Neuronal stem cell (in vitro differentiated cells): ENCODE measurements at places on chromosomes 4 and X.
A peak's percentile ranks its signal among the peaks of the same experiment; 100 is the strongest.

- DNase-seq: no peak
These were observed 12.1 kb upstream of the ARSF start for GRCh38 chrX:3029129-3029528.

GRCh38 chrX:148443216-148443615, 57.2 kb upstream of the AFF2 start:
- DNase-seq: no peak

DNA sequence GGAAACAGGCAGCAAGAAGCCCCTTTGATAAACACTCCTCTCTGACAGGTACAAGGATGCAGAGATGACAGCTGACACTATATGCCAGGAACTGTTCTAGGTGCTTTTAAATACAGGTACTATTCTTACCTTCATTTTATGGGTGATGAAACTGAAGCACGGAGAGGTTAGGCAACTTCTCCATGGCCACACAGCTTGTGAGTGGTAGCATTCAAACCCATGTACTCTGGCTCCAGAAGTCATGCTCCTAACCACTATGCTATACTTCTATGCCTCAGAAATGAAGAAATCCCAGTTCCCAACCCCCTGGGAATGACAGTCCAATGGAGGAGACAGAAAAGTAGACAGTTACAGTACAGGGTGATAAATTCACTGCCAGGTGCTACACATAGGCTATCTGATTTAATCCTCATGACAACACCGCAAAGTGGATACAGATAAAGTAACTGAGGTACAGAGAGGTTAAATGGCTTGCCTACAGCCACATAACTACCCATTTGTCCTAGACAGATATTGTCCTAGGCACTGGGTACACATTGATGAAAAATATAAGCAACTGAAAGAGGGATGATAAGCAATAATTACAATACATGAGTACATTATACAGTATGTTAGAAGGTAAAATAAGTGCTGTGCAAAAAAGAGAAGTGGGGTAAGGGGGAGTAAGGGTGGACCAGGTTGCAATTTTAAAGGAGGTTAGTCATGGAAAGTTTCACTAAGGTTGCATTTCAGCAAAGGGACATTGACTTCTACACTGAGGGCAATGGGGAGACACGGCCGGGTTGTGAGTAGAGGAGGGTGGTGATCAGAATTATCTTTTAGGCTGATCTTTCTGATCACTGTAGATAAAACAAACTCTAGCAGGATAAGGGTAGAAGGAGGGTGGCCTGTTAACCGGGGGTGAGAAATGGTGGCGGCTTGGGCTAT, 1.6 kb upstream of the F8 start:
- no peak for DNase-seq

DNA sequence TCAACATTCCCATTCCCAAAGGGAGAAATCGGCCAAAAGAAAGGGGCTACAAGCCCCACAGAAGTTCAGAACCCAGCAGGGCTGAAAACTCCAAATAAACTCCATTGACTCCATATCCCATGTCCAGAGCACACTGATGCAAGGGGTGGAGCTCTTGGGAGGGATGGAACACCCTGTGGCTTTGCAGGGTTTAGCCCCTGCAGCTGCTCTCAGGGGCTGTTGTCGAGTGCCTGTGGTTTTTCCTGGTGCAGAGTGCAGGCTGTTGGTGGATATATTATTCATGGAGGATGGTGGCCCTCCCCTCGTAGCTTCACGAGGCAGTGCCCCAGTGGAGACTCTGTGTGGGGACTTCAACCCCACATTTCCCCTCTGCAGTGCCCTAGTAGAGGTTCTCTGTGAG, 53.7 kb downstream of the PDGFRA start:
- no peak for DNase-seq

DNA sequence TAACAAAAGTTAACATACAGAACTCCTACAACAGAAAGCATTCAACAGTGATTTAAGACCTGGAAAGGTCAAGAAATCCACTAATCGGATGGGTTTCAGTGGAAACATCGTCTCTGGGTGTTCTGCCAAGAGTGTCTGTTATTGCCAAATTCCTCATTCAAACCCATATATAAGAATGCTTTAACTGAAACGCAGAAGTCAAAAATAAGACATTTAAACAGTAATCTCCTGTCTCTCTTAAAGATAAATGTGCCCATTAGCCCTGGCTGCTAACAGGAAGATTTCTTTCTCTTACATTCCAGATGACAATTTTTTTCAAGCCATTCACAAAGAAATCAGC, 31.5 kb downstream of the DCTD start:
- no peak for DNase-seq

GRCh38 chr4:113952452-113953029, 26.9 kb downstream of the ARSJ start:
- peak; percentile 54 for DNase-seq

- no peak for DNase-seq
These were observed 513.7 kb downstream of the TLL1 start for GRCh38 chr4:166386491-166387360.

DNA sequence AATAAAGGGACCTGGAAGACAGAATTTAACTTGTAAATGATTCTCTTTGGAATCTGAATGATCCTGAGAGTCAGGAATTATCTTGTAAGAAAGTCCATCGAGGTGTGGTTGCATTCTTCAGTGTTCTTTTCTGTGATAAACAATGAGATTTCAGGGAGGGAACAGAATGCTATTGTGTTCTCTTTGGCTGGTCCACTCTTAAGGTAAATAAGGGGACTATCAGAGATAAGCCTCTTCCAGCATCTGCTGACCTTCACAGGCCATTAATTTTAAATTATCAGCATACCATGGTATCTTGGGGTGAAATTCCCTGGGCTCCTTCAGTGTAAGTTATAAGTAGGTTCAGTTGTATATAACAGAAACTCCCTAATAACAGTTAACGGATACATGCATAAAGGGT, 107.1 kb upstream of the ARHGAP24 start:
- no peak for DNase-seq

GRCh38 chr4:183876268-183876934, 28.7 kb upstream of the STOX2 start:
- no peak for DNase-seq

- no peak for DNase-seq
These were observed 5.9 kb upstream of the SEPTIN6 start for GRCh38 chrX:119698845-119699244.

DNA sequence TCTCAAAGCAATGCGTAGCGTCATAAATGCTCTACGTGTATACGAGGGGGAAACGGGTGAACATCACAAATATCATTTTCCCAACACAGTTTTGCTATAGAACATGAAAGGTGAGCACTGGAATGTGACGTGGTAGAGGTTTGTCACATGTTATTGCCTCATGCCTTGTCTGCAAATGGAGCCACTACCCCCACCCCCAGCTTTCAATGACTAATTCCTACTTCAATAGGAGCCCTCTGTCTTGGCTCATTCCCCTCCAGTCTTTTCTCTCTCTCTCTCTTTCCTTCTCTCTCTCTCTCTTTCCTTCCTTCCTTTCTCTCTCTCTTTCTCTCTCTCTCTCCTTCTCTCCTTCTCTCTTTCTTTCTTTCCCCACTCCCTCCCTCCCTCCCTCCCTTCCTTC, 127.0 kb downstream of the STOX2 start:
- no peak for DNase-seq

- no peak for DNase-seq
These were observed 159.4 kb upstream of the TENM3 start for GRCh38 chr4:182083671-182084410.

DNA sequence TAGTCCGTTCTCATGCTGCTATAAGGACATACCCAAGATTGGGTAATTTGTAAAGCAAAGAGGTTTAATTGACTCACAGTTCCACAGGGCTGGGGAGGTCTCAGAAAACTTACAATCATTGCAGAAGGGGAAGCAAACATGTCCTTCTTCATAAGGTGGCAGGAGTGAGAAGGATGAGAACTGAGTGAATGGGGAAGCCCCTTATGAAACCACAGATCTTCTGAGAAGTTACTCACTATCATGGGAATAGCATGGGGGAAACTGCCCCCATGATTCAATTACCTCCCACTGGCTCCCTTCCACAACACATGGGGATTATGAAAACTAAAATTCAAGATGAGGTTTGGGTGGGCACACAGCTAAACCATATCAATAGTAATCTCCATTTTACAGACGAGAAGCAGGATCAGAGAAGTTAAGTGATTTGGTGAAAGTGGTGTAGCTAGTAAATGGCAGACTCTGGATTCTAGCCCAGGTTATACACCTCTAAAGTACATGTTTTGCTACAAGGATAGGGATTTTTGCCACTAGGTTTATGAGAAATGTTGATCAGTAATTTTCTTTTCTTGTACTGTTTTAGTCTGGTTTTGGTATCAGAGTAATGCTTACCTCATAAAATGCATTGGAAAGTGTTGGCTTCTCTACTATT, 47.3 kb upstream of the C1GALT1C1 start:
- no peak for DNase-seq

- no peak for DNase-seq
These were observed 181.4 kb upstream of the NEIL3 start for GRCh38 chr4:177128306-177128705.

- DNase-seq: no peak
These were observed 56.6 kb upstream of the BCOR start for GRCh38 chrX:40154250-40154852.

GRCh38 chr4:114601304-114602052, 2.9 kb downstream of the UGT8 start:
- no peak for DNase-seq

DNA sequence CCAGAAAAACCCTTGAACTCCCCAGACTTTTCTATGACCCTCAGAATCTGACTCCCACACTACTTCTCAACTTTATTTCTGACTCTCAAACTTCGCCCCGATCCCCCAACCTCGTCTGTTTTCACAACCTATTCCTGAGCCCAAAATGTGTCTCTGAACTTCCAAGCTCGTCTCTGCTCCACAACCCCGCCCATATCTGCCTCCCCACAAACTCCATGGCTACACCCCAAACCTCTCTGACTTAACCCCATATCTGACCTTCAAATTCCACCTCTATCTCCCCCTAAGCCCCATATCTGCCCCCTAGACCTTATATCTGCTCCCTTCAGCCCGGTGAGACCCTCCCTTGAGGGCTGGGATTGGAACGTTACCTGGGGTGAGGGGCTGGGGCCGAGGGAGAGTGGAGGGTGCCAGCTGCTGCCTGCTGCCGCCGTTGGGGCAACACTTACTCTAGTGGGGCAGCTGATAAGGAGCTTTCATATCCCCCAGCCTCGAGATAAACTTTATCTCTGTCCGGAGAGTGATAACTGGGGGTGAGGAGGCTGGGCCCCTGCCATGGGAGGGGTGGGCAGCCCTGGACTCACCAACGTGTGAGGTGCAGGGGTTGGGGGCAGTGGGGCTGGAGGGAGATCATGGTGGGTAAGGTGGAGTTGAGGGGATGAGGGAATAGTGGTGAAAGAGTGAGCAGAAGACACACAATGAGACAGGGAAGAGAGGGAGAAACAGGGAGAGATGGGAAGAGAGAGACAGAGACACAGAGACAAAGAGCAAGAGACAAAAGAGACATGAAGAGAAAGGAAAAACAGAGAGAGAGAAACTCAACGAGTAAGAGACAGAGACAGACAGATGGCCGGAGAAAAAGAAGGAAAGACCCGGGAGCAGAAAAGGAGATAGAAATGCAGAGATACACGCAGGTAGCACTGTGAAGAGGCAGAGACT, 1.4 kb downstream of the GATA1 start:
- no peak for DNase-seq
